ENCODE measurements at places on chromosomes 1 and 21.

DNA sequence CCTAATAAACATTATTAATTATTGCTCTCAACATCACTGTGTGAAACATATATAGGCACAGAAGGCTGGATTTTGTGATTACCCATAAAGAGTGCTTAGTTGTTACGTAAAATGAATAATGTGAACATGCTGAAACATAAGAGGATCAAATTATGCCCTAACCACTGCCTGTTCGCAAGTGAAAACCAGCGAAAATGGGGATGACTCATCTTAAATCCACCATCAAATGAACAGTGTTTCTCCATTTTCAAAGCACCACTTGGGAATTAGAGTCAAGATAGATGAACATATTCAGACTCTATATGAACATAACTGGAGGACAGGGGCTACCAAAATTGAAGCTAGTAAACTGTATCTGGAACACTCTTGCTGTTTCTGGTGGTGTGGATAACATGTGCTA is 386.2 kb downstream of the HHIPL2 start:
- DNase-seq: no peak

GRCh38 chr1:37883671-37884070 is 24.3 kb upstream of the MTF1 start:
- DNase-seq: no peak

DNA sequence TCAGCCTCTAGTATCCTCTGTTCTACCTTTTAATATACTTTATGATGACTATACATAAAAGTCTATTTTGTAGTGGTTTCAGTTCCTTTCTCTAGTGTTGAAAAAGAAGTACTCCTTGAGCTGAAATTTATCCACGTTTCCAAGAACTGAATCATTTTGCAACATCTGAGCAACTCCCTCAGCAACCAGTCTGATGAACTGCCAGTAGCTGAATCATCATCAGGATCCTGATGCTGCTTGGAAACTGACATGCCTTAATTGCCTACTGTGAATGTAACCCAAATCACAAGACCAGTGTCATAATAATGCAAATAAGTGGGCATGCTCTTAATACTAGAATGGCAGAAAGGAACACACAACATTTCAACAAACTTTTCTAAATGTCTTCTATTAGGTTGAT is 103.3 kb downstream of the CYYR1 start:
- DNase-seq: no peak

DNA sequence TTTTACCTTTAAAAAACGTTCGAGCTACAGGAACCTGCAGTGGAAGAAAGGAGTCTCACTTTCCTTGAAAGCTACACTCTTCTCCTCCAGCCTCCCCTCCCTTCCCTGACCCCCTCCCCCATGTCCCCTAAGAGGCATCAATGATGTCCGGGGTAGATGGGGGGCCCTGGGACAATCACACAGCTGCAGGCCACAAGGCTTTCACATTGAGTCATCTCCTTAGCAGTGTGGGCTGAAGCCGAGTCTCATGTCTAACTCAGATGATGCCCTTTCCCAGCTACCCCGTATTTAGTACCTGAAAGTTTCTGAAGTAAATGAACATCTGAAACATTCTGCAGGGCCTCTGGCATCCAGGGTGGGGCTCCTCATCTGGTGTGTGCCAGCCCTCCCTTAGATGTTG is 6.3 kb upstream of the GPR25 start:
- no peak for DNase-seq

GRCh38 chr1:210250998-210251679 is 18.5 kb downstream of the SERTAD4 start:
- no peak for DNase-seq

- no peak for DNase-seq
These were observed 4.6 kb downstream of the KCNC4 start for GRCh38 chr1:110214454-110215404.

- no peak for DNase-seq
These were observed 35.0 kb upstream of the ID3 start for GRCh38 chr1:23594149-23594907.

DNA sequence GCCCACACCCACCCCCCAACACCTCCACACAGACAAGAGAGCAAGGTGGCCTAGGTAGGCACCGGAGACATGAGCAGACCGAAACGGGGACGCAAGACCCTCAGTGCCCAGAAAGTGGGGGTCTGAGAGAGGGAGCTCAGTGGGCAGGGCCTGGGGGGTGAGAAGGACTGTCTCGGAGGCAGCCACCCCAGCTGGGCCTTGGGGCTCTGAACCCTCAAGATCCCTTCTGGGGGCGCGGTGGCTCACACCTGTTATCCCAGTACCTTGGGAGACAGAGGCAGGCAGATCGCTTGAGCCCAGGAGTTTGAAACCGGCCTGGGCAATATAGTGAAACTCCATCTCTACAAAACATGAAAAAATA is 9.1 kb upstream of the GNB1 start:
- no peak for DNase-seq

DNA sequence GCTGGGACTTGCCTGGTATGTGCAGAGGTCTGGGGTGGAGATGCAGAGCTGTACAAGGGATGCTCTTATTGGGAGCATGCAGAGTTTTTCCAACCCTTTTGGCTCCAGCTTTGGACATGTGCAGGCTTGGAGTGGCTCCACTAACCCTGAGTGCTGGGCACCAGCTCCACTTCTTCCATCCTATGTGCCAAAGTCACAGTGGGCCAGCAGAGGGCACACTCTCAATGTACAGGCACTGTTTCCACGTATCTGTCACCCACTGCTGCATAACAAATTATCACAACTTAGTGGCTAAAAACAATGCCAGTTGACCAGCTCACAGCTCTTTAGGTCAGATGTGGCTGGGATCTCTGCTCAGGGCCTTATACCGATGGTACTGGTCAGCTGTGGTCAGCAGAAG is 631.8 kb downstream of the AJAP1 start:
- DNase-seq: peak; percentile 55

DNA sequence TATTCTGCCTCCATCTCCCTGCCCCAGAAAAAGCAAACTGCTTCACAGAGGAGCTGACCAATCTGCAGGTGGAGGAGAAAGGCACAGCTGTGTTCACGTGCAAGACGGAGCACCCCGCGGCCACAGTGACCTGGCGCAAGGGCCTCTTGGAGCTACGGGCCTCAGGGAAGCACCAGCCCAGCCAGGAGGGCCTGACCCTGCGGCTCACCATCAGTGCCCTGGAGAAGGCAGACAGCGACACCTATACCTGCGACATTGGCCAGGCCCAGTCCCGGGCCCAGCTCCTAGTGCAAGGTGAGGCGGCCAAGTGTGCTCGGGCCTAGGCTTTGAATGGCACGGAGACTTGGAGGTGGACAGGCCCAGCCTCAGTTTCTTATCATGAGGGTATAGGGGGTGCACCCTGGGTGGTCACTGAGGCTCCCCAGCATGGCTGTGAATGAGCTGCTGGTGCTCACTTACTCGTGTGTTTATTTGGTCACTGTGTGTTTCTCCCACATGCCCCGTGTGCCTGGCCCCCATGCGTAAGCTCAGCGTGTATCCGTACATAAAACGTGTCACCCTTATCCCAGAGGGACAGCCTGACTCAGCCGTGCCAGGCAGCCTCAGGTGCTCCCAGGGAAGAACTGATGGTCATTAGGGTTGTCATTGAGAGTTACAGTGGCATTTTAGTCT is 75.8 kb downstream of the OBSCN start:
- no peak for DNase-seq

GRCh38 chr1:180555411-180555810 is 3.4 kb upstream of the OVAAL start:
- DNase-seq: no peak

GRCh38 chr1:200890818-200891773 is 3.6 kb upstream of the INAVA start:
- DNase-seq: no peak

DNA sequence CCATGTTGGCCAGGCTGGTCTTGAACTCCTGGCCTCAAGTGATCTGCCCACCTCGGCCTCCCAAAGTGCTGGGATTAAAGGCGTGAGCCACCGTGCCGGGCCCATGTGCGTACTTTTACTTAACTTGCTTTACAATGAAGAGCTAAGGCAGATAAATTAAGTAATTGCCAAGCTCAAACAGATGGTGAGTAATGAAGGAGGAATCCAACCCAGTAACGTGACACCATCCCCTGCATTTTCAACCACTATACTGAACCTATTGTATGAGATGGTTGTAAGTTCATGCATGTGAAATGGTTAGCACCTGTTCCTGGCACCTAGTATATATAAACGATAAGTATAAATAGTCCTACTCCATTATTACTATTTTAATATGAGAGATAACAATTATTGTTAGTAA is 588.0 kb upstream of the BEND5 start:
- DNase-seq: no peak

GRCh38 chr1:212141404-212141803 is 105.9 kb downstream of the DTL start:
- no peak for DNase-seq

GRCh38 chr21:29904359-29905282 is 35.2 kb downstream of the GRIK1 start:
- no peak for DNase-seq

- no peak for DNase-seq
These were observed 4.4 kb downstream of the MAD2L2 start for GRCh38 chr1:11676386-11677103.

GRCh38 chr1:106619827-106620134 is 436.7 kb upstream of the PRMT6 start:
- DNase-seq: no peak

GRCh38 chr1:201887116-201887866 is 1.4 kb upstream of the SHISA4 start:
- DNase-seq: no peak

- DNase-seq: no peak
These were observed 78.9 kb downstream of the RAP1GAP start for GRCh38 chr1:21590126-21590880.

DNA sequence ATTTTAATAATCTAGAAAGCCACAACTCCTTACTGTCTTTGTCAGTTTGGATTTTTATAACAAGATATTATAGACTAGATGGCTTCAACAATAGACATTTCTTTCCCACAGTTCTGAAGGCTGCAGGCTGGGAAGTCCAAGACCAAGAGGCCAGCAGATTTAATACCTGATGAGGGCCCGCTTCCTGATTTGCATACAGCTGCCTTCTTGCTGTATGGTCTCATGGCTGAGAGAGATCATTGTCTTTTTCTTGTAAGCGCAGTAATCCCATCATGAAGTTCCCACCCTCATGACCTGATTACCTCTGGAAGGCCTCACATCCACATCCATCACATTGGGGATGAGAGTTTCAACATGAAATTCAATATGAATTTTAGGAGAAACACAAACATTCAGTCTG is 9.8 kb downstream of the RPS6KC1 start:
- DNase-seq: no peak

DNA sequence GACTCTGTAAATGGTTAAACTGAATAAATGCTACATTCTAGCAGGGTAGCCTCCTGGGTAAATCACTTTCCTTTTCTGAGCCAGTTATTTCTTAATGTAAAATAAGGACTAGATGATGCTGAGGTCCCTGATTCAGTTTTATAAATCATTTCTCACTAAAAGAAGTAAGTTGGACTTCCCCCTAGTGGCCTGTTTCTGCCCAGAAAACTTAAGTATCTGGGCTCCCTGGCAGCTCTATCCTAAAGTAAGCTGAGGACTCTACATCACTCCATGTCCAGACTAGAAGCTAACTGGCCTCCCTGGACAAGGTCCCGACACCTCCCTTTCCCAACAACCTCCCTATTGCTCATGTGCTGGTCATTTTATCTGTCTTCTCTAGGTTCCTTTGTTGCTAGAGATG is 3.0 kb downstream of the GPN2 start:
- peak; percentile 29 for DNase-seq

GRCh38 chr1:47582891-47583608 is 145.2 kb downstream of the FOXD2 start:
- DNase-seq: no peak

GRCh38 chr1:229856009-229856650 is 210.9 kb upstream of the GALNT2 start:
- DNase-seq: no peak

GRCh38 chr1:114107474-114108435 is 45.9 kb downstream of the SYT6 start:
- DNase-seq: no peak

- no peak for DNase-seq
These were observed 1.3 kb upstream of the C1orf226 start for GRCh38 chr1:162380061-162380846.

DNA sequence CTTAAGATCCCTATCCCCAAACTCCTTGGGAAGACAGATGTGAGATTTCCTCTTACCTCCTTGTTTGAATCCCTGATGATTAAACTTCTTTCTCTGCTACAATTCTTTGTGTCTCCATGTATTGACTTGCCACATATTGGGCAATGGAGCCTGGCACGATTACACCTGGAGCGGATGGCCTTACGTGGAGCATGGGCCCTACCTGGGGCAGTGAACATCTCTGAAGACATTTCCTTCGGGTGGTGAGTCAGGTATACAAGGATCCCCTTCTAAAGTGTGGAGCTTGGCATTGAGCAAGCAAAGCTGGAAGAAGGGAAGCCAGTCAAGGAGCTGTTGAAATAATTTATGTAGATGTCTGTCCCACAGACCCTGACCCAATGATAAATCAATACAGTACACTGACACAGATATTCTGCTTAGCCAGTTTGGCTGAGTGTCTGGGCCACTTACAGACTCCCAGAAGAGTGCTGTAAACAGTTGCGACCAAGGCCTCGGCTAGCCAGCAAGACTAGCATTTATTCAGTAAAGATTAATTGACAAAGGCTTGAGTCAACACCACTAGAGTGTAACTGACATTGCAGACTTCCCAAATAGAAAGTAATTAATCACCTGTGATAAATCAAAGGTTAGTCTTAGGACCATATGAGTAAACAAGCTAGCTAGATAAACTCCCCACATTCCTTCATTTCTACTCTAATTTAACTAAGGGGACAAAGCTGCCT is 83.1 kb upstream of the KCNK1 start:
- no peak for DNase-seq

GRCh38 chr1:20137055-20137454 is 2.1 kb upstream of the PLA2G2F start:
- DNase-seq: no peak

- DNase-seq: no peak
These were observed 30.4 kb downstream of the TMEM201 start for GRCh38 chr1:9618909-9619679.

DNA sequence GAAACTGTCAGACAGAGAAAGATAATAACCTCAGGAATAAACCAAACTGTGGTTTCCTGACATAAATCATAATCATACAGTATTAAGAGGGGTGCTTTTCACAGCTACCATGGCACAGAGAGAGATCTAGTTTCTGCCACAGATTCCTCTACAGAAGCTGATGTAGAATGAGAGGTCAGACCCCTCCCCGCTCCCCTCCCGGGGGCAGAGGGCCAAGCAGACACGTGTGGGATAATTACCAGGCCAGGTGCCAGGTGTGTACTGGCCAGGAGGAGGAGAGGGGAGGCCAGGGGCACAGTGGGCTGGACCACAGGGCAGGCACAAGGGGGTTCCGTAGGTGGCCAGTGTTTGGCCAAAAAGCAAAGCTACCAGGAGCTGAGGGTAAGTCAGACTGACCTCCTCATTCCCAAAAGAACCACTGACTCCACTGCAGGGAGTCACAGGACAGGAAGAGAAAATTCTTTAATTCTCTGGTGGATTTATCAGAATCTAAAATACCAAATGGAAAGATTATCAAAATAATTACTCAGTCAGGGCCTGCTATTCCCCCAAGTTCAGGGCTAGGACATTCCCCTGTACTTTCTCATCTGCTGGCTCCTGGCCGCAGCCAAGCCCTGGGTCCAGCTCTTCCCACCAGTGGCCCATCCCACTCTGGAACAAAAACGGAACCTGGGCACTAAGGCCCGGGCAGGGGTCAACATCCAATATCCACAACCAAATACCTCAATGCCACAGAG is 30.0 kb downstream of the C2CD2 start:
- no peak for DNase-seq

Measured in CD4-positive, alpha-beta T cell treated with Interleukin-12 subunit alpha and Interleukin-12 subunit beta, for 1 hour (primary cell).